Stimulated activated CD4-positive, alpha-beta T cell treated with anti-CD3 and anti-CD28 coated beads, Interleukin-4, amount 100 ng/mL, for 4 hours (primary cell): ENCODE measurements at places on chromosomes 6 and 20.

GRCh38 chr6:119559586-119559985 is 210.0 kb upstream of the MAN1A1 start:
- no peak for DNase-seq

DNA sequence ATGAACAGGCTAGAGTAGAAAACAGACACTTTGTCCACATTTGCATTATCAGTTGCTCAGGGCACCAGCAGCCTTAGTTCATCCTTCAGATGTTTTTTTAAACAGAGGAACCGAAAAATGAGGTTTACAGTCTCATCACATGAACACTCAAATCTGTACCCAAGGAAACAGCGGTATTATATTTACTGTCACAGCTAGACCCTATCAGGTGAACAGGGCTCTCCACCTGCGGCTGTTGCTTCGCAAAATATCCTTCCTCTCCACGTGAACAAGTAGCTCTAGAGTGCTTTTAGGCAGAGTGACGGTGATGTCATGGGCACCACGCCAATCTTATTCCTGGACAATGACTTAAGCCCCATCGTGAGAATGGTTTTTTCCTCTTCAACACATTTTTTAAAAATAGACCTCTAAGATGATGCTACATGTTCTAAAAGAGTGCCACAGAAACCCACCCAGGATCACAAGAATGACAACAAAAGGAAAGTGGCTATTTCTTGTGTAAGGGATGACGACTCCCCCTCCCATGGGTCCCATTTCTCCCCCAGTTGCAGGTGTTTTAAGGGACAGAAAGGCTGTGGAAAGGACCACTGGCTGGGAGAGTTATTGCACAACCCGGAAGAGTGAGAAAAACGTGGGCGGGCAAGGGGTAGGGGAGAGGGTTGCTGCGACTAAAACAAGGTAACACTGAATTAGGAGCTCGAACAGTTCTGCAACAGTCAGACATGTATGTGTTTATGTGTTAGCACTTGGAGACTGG is 77.7 kb downstream of the EFHC1 start:
- DNase-seq, result no peak

DNA sequence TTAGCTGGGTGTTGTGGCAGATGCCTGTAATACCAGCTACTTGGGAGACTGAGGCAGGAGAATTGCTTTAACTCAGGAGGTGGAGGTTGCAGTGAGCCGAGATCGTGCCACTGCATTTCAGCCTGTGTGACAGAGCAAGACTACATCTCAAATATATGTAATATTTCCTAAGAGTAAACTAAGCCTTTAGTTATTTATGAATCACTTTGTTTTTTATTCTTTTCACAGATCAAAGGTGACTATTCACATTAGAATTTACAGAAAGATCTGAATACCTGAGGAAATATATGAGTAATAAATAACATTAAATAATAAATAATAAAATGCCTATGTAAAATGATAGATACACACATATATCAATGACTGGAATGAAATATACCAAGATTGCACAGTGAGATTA is 630.8 kb upstream of the IMPG1 start:
- DNase-seq, result no peak

DNA sequence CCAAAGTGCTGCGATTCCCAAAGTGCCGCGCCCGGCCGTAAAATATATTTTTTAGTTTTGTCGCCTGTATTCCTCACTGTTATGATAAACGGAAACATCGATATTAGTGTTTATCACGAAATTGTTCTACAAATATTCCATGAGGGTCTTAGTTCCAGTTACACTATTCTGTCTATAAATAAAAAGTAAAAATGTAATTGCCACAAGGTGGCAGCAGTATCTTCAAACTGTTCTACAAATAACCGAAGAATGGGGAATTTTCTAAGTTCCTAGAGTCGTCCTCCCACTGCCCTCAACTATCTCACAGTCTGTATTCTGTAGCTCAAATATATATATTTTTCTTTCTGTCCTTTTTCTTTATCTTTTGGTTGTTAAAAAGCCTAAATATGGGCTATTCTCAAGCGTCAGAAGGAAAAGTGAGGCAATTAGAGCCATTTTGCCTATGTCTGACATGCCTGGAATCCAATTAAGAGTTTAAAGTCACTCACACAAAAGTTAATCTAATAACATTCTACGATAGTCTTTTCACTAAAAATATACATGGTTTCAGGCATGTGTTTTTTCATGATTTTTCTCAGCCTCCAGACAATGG is 14.2 kb upstream of the FAM162B start:
- no peak for DNase-seq

- no peak for DNase-seq
Observed at GRCh38 chr6:56370561-56371211, 123.3 kb upstream of the COL21A1 start.

DNA sequence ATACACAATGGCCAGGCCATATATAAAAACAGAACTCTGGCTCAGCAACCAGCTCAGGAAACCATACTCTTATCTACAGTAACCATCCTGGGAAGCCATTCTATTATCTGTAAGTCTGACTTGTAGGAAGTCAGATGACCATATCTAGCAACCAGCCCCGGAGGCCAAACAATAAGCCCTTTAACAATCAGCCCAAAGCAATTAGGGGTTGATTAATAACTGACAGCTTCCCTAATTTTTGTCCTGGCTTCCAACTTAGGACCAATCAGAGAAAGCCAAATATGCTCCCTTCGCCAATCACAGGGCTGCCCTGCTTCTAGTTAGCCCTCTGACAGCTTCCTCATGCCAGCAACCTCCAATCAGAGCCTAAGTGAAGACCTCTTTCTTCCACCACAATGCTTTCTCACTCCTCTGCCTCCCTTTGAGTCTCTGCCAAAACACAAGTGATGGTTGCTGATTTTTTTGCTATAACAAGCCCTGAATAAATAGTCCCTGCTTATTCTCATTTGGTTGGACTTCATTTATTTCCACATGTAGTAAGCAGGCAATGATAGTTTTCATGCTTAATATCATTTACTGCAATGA is 37.8 kb upstream of the STXBP5 start:
- no peak for DNase-seq

DNA sequence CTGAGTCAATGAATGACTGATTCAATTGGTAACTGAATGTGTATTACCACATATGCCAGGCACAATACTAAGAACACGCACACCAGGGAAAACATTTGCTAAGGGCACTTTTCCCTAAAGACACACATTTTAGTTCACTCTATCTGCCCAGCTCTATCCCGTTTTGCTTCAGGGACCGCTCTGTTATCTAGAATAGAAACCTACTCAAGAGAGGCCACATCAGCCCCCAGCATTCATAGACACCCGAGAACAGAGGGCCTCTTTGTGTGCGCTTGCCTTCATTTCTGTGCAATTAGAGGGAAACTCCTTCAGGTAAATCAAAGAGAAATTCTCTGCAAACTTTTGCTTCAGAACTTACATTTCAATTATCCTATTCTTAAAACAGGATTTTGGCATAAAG is 50.3 kb downstream of the DZANK1 start:
- DNase-seq, result no peak
